ENCODE measurements at places on chromosomes 5 and 9.
A peak's percentile ranks its signal among the peaks of the same experiment; 100 is the strongest.

- DNase-seq, result no peak
Measured at GRCh38 chr9:134601764-134602163, 39.8 kb upstream of the COL5A1 start.

DNA sequence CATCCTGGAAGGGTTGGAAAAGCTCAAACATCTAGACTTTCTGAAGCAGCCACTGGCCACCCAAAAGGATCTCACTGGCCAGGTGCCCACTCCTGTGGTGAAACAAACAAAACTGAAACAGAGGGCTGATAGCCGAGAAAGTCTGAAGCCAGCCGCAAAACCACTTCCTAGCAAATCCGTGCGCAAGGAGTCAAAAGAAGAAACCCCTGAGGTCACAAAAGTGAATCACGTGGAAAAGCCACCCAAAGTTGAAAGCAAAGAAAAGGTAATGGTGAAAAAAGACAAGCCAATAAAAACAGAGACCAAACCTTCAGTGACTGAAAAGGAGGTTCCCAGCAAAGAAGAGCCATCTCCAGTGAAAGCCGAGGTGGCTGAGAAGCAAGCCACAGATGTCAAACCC is 87.6 kb downstream of the MAP1B start:
- DNase-seq, result no peak

- no peak for DNase-seq
Measured at GRCh38 chr9:130565792-130566191, 13.6 kb upstream of the FUBP3 start.

DNA sequence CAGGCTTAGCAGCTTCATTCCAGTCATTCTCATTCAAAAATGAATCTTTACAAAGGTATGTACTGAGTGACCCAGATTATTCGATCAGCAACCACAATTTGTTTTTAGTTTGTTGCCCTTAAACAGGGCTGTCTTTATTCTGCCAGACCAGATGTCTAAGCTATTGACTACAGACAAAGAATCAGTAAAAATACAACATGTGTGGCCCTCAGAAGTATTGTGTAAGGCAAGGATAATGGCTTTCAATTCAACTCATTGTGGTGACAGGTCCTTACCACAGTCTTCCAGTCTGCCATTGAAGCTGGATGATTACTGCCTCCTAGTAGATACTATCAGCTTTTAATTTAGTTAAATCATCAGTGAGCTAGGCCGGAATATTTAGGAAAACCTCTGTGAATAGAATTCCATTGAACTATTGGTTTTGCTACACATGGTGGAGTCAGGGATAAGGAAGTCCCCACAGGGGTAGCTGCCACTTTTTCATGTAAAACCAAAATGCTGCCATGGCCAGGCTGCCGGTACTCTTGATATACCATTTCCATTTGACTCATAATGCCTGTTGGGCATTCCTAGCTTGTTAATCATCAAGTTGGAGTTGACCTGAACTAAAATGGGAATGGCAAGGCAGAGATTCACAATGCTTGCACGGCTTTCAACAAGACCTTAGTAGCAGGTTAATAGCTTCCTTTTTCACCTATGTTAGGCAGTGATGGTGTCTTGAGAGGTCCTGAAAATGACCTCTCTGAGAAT is 175.6 kb downstream of the MEF2C start:
- no peak for DNase-seq

- no peak for DNase-seq
Measured at GRCh38 chr9:114916481-114916880, 13.9 kb downstream of the TNFSF8 start.

DNA sequence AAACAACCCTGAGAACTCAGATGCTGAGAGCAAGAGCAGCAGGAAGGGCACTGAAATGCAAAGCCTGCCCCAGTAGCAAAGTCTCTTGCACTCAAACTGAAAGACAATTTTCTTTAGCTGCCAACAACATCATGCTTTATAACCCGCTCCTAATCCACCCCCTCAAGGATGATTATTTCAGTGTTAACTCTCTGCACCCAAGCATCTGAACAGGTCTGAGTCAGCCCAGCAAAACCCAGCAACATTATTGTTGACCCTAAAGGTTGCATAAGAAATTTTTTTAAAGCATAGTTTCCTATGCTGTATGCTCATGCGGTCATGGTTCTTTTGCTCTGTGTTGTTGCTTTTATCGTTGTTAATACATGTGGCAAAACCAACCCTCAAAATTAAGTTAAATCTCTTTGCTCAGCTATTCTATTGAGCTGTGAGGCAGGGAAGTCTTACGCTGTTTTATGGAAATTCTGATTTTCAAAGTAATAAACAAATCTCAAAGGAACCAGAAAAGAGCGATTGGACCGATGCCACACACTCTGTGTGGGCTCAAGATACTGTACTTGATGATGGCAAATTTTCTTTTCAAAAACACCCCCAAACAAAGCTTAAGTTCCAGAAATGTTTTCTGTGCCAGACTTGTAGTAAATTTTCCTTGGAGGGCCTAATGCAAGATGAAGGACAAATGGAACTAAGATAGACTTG is 440.6 kb upstream of the MPDZ start:
- no peak for DNase-seq

GRCh38 chr5:93179466-93179865 is 401.6 kb downstream of the NR2F1-AS1 start:
- DNase-seq, result no peak

GRCh38 chr5:80608731-80609130 is 38.7 kb upstream of the ANKRD34B start:
- no peak for DNase-seq

- no peak for DNase-seq
Measured at GRCh38 chr5:79653843-79654242, 35.8 kb upstream of the CMYA5 start.

DNA sequence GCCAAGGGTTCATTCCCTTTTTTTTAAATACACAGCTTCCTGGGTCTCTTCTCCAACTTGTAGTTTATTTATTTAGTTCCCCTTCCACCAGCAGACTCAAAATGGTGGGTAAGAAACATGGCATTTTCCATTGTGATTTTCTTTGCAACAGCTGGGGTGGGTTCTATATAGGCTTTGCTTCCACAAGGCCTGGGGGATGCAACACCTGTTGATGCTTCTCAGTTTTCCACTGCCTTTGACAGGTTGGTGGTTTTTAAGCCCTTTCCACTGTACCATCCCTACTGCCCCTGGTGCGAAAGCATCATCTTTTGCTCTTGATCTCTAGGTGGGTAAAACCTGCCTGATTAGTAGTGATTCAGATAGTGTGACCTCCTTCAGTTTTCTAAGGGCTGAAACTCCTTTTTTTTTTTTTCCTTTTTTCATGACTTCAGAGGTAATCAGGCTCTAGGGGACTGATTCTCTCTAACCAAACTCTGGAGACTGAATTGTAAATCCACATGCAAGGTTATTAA is 8.5 kb downstream of the KDM3B start:
- no peak for DNase-seq

DNA sequence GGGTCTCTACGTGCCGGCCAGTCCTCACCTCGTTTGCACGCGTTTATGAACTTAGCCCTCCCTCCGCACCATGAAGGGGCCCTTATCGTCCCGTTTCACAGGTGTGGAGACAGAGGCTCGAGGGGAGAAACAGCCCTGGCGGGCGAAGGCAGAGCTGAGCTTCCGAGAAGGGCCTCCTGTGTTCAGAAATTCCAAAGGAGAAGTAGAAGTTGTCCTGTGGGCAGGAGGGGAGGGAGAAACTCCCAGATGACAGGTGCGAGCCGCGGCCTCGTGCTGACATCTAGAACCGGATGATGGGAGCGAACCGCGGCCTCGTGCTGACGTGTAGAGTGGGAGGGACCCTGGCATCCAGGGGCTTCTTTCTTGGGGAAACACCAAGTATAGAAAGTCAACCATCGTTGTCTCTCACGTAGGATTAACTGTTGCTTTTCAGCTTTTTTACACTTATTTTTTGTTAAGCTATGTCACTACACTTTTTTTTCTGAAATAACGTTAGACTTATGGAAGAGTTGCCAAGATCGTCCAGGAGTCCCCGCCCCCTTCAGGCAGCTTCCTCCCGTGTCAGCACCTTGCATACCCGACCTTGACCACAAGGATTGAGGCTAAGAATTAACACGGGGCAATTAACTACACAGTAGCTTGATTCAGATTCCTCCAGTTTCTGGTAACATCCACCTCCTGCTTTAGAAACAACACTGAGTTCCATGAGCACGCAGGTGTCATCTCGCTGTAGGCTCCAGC is 42.8 kb upstream of the NKD2 start:
- no peak for DNase-seq

DNA sequence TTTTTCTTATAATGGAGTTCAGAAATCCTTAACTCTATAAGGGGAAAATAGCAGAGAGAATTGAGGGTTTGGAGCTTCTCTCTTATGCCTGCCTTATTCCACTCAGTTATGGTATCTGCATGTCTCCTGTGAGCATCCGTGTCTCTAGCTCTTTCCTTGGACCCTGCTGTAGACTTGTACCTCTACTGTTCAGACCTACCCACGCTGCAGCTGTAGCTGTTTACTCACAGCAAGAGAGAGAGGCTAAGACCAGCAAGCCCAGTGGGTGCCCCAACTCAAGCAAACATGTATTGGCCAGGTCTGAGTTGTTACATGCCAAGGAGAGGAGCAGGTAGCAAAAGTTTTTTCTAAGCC is 7.1 kb upstream of the PCSK1 start:
- no peak for DNase-seq

DNA sequence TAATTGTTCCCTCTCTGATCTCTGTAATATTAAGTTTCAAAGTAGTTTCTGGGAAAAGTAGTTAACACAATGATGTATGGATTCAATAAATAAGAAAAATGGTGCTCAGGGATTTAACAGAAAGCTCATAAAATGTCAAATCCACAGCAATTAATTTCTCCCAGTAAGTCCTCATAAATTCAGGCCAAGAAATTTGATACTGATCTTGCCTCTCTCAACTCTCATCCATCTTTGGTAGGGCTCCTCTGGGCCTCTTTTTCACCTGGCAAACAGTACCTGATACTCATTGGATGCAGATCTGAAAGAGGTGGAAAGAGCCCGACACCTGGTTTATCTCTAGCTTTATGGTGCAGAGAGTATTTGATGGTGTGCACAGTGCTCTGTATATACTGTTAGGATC is 106.1 kb downstream of the STK32A start:
- no peak for DNase-seq

DNA sequence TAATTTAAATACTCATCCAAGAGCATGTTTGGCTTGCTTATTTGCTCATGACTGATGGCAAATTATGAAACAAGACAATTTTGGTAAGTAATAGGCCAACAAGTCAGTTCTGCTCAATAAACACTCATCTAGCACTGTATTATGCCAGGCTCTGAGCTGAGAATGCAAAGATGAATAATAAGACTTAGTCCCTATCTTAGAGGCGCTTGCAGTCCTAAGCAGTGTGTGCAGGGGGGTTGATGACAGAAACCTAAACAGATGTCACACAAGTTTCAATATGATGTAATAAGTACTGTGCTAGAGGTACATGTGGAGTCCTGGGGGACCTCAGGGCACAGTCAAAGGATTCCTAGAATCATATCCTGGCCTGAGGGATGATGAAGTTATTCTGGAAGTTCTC is 287.6 kb upstream of the ADRA1B start:
- no peak for DNase-seq

DNA sequence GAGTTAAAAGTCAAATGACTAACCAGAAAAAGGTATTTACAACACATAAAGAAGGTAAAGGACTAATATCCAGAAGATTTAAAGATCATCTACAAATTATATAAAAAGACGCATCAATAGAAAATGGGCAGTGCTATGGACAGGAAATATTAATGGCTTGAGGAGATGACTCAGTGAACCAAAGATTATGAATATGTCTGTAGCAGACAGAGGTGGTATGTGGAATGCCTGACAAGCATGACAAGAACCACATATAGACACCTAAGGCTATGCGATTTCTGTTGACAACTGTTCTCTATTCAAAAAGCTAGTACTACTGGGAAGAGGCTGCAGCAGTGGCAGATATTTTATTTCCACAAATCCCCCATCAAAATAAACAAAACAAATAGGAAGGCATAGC is 177.0 kb upstream of the SH3GL2 start:
- no peak for DNase-seq

GRCh38 chr5:35821513-35821912 is 35.2 kb upstream of the IL7R start:
- no peak for DNase-seq

DNA sequence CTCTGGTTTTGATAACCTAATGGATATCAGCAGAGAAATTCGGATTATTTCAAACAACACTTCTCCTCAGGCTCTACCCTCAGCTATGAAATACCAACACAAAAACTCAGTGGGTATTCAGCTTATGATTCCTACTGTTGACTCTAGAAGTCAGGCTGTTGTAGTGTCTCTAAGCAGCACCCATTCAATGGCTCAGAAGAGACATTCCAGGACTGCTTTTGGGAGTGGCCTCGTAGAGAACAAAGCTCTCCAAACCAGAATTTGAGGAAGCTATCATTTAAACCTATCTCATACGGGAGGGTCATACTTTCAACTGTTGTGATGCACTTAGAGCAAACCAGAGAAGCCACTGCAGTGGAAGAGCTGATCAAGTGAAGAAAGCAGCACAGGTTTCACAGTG is 34.1 kb downstream of the ETF1 start:
- DNase-seq, result no peak

DNA sequence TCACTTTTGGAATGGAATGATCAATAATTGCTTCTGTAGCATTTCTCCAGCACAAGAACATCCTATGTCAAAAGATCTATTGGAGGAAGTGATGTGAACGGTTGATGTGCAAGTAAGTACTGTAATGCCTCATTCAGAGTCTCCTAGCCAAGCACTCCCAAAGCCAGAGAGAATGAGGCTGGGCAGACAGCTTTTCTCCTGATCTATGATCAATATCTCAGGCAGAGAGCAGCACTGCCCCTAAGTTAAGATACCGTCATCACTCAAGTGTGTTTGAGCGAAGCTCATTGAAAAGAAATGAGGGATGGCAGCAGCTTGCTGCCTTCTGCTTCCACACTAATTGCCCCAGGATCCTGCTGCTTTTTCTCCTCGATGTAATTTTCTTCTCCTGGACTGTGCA is 324.1 kb upstream of the GRAMD2B start:
- DNase-seq, result no peak

DNA sequence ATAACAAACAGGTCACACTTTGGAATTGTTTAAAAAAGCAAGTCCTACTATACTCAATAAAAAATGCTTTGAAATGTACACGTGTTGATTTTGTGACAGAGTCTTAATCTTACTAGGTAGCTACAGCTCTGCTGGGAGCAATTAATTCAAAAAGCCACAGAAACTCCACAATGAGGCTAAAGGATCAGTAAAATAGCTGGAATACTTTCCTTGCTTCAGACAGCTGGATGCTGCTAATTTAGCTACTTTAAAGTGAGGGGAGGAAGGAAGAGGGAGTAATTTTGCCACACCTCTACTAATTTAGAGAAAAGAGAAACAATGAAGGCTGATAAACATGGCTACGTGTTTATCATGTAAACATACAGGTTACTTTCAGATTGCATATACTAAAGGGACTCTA is 927.6 kb upstream of the DMAC1 start:
- DNase-seq, result no peak

- DNase-seq, result no peak
Measured at GRCh38 chr9:116647515-116647809, 39.6 kb upstream of the TRIM32 start.

GRCh38 chr9:137496601-137497375 is 37.7 kb upstream of the NSMF start:
- DNase-seq, result no peak

- DNase-seq, result peak; percentile 65
Measured at GRCh38 chr5:73625944-73626811, at the start of gene ARHGEF28. Gene ARHGEF28, plus strand, starts transcription at chr5:73626196. Its CDS starts 58,656 bp downstream, at chr5:73684852.

- DNase-seq, result no peak
Measured at GRCh38 chr5:6182271-6182815, 196.0 kb downstream of the MED10 start.

GRCh38 chr5:168364151-168364661 is 72.8 kb downstream of the WWC1 start:
- DNase-seq, result no peak

GRCh38 chr9:137198051-137198901 is 2.3 kb downstream of the TPRN start:
- no peak for DNase-seq

Measured in left lung (tissue), 14 donors.